IMR-90 (cell line): ENCODE measurements at places on chromosomes 2 and 18. TPM values are rescaled to one million over a fixed set of nuclear protein-coding genes. Genes with fewer than 3 reads are reported as not detected.

DNA sequence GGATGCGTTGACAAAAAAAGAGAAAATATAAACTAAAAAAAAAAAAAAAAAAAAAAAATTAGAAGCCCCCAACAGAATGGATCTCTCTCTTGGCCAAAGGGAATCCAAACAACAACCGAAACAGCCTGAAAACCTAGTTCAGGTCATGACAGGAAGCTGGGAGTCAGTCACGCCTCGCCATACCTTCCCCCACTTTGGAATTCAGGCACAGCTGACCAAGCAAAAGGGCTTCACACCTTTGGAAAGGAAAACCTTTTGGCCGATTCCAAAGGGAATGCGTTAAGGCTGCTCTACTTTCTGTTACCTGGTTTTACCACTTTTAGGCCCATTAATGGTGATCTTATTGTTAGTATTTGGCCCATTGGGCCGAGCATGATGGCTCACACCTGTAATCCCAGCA lies 17.9 kb upstream of the RMC1 start:
- no peak for DNase-seq

DNA sequence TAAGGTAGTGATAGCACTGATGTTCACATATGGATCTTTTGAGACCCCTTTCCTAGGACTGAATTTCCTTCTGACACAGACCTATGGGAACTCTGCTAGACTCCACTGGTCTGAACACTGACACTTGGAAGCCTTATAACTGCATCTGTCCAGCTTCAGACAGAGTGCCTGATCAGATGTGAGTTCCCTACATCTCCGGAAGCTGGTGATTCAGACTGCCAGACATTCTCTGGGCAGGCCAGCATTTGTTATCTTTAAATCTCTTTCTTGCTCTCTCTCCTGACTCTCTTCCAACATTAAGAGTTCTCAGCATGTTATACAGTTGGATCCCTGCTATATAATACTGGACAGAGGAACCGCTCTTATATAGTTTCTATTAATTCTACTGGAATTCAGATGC lies 408.5 kb downstream of the ZEB2 start:
- DNase-seq: peak; percentile 90

GRCh38 chr2:147843864-147844696 lies 749 bp upstream of the ACVR2A start:
- DNase-seq: peak; percentile 85

DNA sequence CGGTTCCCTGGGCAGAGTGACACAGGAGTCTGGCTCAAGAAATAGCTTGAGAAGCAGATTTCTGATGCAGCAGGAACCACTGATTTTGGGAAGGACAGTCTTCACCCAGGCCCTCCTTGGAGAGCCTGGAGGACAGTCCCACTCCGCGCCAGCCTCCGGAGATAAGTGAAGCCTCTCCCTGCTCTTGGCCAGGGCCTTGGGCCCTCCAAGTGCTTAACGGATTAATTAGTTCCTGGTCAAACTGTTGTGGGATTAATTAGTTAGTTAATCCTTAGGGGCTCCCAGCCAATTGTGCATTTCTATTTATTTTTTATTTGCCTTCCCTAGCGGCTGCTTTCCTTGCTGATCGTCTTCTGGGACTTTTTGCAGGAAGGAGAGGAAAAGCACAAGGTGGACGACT lies 19.6 kb downstream of the CPLX4 start:
- DNase-seq: no peak

GRCh38 chr2:71897836-71898235 lies 249.8 kb downstream of the CYP26B1 start:
- no peak for DNase-seq

DNA sequence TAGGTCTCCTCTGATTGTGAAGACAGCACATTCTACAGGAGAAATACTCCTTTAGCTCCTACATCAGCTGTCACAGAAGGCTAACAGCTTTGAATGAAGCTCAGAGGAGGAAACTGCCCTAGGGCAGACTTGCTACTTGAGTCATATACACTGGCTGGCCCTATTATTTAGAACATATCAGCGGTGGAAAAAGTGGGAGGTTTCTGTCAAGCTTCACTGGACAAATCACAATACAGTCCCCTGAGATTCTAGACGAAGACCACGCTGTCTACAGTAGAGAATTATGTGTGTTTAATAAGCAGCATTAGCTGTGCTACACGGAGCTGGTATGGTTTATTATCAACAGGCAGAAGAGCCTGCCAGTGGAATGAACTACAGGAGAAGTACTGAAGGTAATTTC lies 230.9 kb upstream of the FSIP2 start:
- DNase-seq: no peak

- peak; percentile 35 for DNase-seq
Observed at GRCh38 chr2:65198737-65199136, 28.9 kb upstream of the ACTR2 start.

GRCh38 chr18:3264362-3264761 lies 2.4 kb downstream of the MYL12B start:
- peak; percentile 42 for DNase-seq

DNA sequence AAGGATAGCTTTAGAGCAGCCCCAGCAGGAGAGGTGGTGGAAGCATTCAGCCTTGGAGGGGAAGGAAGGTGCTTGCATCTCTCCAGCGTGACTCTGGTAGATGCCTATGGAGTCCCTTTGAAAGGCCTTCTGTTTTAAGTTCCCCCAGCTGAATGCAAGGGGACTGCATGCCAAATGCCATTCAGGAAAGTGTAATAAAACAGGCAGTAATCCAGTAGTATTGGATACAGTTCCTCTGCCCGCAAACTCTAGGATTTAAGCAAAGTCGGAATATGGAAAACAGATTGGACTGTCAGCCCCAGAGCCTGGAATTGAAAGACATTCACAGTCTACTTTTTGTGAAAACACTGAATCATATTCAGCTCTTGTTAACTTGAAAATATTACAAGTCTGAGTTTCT lies 125.2 kb upstream of the GAREM1 start:
- DNase-seq: no peak

- DNase-seq: no peak
Observed at GRCh38 chr2:8580316-8581233, 101.3 kb upstream of the ID2 start.

GRCh38 chr2:143679617-143680016 lies 550.4 kb downstream of the ARHGAP15 start:
- no peak for DNase-seq

DNA sequence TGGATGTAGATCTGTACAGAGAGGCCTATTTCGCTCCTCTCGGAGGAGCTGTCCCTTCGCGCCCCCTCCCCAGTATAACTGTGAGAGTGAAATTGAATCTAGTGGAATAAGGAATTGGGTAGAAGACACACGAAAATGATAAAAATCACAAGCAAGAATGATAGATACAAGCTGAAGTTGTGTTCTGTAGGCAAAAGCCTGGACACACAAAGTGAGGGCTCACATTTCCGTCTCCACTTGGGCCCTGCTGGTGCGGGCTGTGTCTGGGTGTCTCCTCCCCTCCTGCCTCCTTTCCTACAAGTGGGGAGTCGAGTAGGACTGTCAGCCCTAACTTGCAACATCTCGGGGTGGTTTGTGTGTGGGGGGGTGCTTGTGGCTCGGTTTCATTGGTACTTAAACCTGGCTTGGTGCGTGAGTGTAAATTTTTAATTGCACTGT lies 457 bp upstream of the SP9 start:
- no peak for DNase-seq

DNA sequence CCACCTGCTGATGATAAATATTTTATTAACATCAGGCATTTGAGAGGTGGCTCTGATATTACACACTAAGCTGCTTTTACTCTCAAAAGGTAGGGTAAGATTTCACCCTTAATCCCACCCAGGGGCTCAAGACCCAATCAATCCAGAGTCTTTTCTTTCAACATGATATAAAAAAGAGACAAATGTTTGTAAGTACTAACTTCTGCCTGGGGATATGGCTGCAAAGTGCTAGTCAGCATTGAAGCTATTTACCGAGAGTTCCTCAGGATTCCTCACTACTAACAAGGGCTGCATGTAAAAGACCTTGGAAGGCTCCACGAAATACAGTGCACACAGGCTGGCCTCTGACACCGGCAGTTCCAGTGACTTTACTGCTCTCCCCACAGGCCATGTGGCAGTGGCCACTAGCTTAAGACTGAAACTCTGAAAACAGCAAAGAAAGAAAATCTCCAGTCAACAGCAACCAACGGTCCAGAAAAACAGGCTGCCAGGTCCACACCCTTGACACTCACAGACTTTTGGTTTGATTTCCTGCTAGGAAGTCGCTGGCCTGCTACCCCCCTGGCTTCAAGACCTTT lies 11.2 kb downstream of the MREG start:
- no peak for DNase-seq

DNA sequence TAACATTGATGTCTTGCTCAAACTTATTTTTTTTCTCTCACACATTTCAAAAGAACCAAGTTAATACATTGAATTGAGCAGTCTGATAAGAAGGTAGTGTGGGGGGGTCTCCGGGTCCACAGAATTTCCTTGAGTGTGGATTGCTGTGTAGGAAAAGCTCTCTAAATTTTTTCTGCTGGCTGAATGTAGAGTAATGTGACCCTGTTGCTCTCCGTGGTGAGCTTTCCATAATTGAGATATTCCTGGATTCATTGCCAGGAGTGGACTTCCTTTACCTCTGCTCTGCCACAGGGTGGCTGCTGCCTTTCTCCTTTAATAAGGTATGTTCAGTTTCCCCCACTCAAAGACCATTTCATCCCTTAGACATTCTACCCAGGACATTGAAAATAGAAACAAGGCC lies 50.9 kb downstream of the PKP4 start:
- DNase-seq: no peak

DNA sequence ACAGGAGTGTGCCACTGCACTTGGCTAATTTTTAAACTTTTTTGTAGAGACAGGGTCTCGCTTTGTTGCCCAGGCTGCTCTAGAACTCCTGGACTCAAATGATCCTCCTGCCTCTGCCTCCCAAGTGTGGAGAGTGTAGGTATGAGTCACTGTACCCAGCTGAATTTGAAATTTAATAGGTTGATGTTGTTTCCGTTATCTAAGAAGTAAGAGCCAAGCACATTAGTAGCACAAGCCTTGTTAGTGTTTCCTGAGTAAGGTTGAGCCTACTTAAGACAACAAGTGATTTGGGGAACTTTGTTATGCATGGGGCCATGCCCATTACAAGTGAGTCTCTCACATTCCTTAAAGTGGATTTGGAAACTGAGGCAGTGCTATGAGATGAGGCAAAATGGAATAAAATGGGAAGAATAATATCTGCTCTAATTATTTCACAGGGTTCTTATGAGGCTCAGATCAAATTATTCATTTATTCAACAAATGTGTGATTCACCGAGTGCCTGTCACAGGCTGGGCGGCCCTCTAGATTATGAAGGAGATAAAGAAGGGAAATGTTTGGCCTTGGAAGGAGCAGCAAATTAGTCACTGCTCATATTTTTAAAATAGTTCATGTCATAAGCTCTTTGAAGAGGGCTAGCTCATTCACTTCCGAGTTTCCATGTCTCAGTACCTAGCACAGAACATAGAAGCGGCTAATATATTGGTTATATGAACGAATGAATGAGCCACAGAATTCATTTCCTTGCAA lies 217.2 kb downstream of the LDLRAD4 start:
- DNase-seq: no peak

- DNase-seq: no peak
Observed at GRCh38 chr2:69545477-69545932, 98.0 kb downstream of the AAK1 start.

DNA sequence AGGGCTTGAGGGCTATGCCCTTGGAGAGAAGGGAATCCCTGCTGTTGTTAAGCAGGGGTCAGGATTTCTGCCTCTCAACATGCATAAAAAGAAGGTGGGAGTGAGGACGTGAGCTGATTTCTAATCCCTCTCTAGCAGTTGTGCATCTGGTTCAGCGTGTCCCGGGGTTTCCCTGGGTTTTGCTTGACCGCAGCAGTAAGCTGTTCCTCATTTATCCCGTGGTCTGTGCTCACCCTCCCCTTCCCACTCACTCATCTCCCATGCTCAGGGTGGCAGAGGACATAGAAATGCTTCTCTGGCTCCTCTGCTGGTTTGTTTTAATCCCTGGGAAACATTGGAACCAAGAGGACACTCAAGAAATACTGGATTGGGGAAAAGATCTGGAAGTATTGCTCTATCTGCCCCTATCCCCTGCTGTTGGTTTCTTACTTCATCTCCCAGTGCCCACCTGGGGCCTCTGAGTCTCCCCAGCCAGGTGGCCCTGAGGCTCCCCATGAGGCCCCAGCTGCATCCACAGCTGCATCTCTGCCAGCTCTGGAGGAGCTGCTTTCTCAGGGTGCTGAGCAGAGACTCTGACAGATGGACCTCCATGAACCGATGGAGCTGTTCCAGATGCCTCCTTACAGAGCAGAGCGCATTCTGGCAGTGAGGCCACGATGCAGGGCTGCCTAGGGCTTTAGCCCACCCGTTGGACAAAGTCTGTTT lies 36.1 kb downstream of the TET3 start:
- DNase-seq: no peak

DNA sequence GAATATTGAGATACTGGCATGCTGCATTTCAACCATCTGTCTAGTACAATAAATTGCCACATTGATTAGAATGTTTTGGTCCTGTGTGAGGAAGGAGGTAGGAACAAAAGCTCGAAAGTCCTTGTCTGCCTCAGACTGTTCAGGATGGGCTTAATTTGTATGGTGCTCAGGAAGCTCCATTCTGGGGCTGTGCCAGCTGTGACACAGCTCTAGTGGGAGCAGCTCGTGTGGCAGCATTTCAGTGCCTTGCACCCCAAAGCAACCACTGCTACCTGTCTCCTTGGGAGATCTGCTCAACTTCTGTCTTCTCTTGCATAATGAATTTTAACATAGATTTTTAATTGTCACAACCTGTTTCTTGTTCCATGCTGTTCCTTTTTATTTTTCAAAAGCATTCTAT lies 144.4 kb upstream of the THUMPD2 start:
- DNase-seq: no peak

The RGPD4 gene
- total RNA-seq: not detected in 2 replicates

The OSR1 gene
- total RNA-seq: 12.4 and 14.7 TPM in 2 replicates

The TSPYL6 gene
- total RNA-seq: not detected in 2 replicates

The RNF181 gene
- total RNA-seq: 326 and 498 TPM in 2 replicates

The XRCC5 gene
- 352 and 509 TPM in 2 replicates for total RNA-seq

The MATN3 gene
- 0.90 and 1.1 TPM in 2 replicates for total RNA-seq

The IFIH1 gene
- total RNA-seq: 1.4 and 2.2 TPM in 2 replicates

The LYPD6 gene
- 0.90 and 1.4 TPM in 2 replicates for total RNA-seq
